ENCODE measurements at places on chromosomes 6 and 20. TPM values are rescaled to one million over a fixed set of nuclear protein-coding genes. Genes with fewer than 3 reads are reported as not detected.

GRCh38 chr6:111076024-111076695 is 11.1 kb upstream of the SLC16A10 start:
- DNase-seq = peak; percentile 22

- DNase-seq = no peak
Observed at GRCh38 chr6:134047673-134048072, 4.8 kb downstream of the SLC2A12 start.

SOX18 gene
- total RNA-seq = not detected

DNA sequence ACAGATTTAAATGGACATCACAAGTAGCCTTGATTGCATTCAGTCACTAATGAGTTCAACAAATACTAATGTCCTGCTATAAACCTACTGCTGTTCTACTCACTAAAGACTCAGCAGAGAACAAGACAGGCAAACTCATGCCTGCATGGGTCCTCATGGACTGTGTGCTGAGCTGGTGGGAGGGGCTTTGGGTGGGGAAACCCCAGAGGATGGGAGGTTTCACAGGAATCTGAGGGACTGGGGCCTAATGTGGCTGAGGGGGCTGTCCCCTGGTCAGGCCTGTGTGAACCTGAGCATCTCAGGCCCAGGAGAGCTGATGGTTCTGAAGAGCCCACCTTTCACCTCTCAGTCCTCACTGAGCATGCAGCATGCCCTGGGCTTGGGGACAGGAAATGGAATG is 1.4 kb downstream of the CST8 start:
- no peak for DNase-seq

GRCh38 chr6:13304580-13305260 is 23.6 kb downstream of the TBC1D7 start:
- no peak for DNase-seq

Data from Calu3 (cell line).